ENCODE measurements at places on chromosomes 3 and 15.

DNA sequence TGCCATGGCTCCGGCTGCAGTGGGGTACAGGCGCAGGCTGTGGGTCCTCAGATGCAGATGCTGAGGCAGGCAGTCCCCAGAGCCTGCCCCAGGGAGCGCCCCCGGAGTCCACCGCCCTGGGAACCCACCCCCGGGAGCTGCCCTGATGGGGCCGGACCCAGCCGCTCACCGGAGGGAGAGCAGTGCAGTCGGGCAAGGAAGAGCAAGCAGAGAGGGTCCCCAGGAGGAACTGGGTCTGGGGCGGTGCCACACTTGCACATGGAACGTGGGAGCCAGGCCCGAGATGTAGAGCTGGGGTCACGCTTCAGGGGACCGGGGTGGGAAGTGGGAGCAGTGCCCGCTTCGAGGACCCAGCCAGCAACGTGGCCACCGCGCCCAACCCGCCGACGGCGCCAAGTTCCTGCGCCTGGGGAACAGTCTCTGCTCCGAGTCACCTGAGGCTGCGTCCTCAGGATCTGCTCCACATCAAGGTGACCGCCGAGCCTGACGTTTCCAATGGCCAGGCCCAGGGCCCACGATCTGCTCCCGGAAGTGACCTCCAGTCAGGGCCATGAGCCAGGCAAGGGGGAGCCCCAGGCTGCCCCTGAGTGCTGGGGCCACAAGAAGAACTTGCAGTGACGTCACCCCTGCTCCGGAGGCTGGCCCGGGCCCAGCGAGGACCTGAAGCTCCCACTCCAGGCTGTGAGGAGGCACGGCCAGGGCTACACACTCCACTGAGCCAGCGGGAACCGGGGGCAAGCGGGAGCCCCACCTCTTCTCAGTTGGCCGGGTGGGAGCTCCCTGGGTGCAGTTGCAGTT lies 27.0 kb upstream of the TFG start:
- no peak for DNase-seq

- DNase-seq: no peak
Measured at GRCh38 chr3:153319705-153320554, 157.9 kb downstream of the RAP2B start.

- DNase-seq: no peak
Measured at GRCh38 chr3:123633530-123633929, 48.7 kb upstream of the HACD2 start.

GRCh38 chr3:94372026-94372425 lies 309.2 kb downstream of the NSUN3 start:
- DNase-seq: no peak
